HFFc6 (cell line): ENCODE measurements at places on chromosomes 1 and 21. TPM values are rescaled to one million over a fixed set of nuclear protein-coding genes. Genes with fewer than 3 reads are reported as not detected.

S100A5 gene
- 0.68 and 0.94 TPM in 2 replicates for total RNA-seq

DNA sequence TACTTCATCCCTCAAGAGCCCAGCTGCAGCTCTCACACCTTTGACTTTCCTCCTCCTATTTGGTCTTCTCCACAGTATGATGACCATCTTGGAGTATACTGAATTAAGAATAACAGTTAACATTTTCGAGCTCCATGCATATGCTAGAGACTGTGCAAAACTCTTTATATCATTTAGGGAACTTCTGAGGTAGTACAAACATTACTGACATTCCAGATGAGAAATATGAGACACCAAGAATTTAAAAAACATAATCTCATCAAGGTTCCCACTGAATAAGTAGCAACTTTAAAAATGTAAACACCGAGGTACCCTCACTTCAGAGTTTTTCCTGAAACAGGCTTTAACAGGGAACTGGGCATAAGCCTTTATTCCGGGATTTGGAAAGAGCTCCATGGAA is 22.7 kb downstream of the FMO3 start:
- DNase-seq, result no peak

DNA sequence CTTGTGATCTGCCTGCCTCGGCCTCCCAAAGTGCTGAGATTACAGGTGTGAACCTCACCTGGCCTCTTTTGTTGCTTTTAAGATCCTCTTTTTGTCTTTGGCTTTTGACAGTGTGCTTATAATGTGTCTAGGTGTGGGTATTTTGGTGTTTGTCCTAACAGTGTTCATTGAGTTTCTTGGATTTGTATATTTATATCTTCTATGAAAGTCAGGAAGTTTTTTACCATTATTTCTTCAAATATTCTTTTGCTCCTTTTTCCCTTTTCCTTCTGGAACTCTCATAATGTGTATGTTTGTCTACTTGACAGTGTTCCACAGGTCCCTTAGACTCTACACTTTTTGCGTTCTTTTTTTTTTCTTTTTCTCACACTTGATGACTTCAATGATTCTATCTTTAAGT is 59.1 kb downstream of the URB2 start:
- no peak for DNase-seq

DNA sequence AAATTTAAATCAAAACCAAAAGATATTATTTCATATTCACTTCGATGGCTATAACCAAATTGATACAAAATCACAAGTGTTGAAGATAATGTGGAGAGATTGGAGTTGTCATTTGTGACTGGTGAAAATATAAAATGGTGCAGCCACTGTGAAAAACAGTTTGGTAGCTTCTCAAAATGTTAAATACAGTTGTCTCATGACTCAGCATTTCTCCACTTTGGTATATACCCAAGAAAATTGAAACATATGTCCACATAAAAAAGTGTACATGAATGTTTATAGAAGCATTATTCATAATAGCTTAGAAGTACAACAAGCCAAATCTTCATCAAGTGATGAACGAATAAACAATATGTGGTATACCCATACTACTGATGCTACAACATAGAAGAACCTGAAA is 318.5 kb downstream of the BRINP3 start:
- DNase-seq, result no peak

DNA sequence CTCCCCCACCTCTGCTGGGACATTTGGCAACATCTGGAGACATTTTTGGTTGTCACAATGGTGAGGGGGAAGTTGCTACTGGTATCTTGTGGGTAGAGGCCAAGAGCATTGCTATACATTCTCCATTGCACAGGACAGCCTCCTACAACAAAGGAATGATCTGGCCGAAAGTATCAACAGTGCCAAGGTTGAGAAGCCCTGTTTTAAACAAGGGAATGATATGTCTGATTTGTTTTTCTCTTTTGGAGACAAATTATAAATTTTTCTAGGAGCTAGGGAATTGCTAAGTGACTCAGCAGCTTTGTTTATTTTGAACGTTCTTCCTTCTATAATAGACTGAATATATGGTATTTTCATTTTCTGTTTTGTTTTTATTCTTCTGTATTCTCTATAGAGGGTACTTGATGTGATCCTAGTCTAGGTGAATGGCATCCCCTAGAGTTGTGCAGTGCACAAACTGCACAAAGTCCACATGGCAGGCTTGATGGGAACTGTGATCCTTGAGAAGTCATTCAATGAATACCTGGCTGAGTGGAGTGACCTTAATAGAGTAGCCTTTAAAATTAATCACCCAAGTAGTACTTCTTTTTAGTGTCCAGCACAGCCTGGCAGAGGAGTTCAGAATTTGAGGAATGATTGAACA is 288.6 kb upstream of the USP24 start:
- DNase-seq, result peak; percentile 14

- DNase-seq, result no peak
These were observed 372.5 kb upstream of the ST6GALNAC5 start for GRCh38 chr1:76494807-76495206.

- DNase-seq, result no peak
These were observed 512.2 kb upstream of the NR5A2 start for GRCh38 chr1:199515261-199515660.

GRCh38 chr1:236155841-236156503 is 13.6 kb downstream of the GPR137B start:
- no peak for DNase-seq

GRCh38 chr1:231705806-231706760 is 79.5 kb downstream of the DISC1 start:
- DNase-seq, result no peak

- no peak for DNase-seq
These were observed 25.2 kb downstream of the RUNX3 start for GRCh38 chr1:24904731-24905354.

- DNase-seq, result no peak
These were observed 154.3 kb downstream of the GLUL start for GRCh38 chr1:182237329-182237728.

- no peak for DNase-seq
These were observed 2.3 kb downstream of the COL9A2 start for GRCh38 chr1:40314721-40315238.

GRCh38 chr1:30707412-30708360 is 15.7 kb downstream of the MATN1 start:
- DNase-seq, result peak; percentile 51

GRCh38 chr21:38851101-38851500 is 45.4 kb downstream of the ETS2 start:
- DNase-seq, result no peak

DNA sequence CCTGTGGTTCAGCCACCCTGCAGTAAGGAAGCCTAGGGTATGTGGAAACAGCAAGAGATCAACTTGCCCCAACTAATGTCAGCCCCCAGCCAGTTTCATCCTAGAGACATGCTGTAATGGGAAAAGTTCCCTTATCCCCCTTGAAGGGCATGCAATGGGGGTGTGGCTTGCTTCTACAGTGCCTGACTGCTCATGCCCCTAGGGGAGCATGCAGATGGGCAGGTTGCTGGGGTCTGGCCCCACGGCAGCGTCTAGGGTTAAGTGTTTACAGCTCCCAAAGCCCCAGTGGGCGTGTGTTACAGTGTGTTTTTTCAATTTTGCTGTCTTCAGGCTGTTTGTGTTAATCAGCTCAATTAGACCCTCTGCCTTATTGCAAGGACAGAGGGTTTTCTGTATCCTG is 1105.9 kb downstream of the AMY1C start:
- DNase-seq, result no peak

- DNase-seq, result no peak
These were observed 4.5 kb upstream of the PLCH2 start for GRCh38 chr1:2471587-2472001.

GRCh38 chr1:212293579-212293978 is 8.4 kb downstream of the PPP2R5A start:
- no peak for DNase-seq

DNA sequence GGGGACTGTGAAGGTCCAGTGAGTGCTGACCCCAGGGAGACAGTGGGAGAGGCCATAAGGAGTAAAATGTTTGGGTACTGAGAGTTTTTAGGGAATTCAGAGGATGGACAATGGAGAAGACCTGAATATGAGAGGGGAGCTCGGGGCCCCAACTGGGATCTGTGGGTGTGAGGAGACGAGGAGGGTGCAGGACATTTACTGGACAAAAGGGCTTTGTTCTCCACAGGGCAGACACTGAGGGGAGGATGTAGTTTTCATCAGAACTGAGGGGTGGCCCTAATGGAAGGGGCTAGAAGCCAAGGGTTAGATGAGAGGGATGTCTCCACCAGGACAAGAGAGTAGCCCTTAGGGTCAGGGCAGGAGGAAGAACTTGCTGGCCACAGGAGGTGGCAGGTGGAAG is 30.0 kb downstream of the TMCC2 start:
- DNase-seq, result no peak

DNA sequence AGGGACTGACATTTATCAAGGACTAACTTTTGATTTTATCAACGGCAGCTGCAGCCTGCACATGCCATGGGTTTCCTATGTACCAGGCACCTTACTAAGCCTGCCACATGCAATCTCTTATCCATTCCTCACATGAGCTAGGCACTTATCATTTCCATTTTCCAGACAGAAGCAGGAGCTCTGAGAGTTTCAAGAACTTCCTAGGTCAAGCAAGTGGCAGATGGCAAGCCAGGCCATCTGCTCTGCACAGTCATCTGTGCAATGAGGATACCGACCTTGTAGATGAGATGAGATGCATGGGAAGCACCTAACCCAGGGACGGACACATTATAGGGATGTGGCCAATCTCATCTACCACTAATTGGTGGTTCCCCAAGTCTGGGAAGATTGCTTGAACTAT is 339.4 kb upstream of the USP24 start:
- no peak for DNase-seq

DNA sequence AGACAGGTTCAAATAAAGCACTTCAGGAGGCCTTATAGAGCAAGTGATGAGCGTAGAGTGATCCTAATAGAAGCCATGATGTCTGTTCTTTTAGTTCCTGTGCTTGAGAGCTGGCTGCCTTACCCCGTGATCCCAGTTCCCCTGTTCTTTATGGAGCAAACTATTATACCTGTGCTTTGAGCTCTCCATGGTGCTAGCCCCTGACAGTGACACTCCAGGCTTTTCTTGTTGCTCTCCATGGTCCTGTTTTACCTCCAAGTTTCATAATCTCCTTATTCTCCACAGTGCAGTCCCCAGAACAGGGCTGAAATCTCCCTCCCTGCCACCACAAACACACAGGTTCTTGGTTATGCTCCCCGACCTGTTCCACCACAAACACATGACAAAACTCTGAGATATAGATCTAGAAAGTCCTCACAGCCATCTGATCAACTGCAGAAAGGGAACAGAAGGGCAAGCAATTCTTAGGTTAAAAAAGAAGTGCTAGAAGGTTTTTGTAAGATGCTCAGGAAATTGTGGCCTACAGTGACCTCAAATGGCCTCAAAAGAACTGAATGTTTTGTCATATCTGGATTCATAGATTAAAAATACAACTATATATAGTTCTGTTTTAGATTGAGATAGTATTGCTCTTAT is 6.0 kb downstream of the CADM3 start:
- DNase-seq, result peak; percentile 56

DNA sequence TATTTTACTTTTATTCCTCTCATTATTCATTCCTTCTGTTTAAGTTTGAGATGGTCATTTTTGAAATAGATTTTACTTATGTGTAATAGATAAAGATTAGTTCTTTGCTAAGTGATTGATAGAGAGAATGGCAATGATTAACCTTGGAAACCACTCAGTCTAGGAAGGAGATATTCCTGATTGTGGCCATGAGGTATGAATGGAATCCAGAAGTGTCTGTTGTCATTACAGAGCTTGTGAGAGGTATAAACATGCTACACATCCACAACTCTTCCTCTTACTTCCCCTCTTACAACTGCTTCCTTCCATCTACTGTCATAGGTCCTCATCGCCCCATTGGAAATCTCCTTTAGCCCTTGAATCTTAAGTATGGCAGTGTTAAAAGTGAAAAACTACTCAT is 988.8 kb upstream of the B3GALT2 start:
- DNase-seq, result no peak

VWA1 gene
- total RNA-seq, result 0.10 to 0.27 TPM in 2 of 3 replicates, not detected in the other

- no peak for DNase-seq
These were observed 99.6 kb upstream of the COG2 start for GRCh38 chr1:230542681-230543080.

TRPM2 gene
- 0.31 TPM in 1 of 2 replicates, not detected in the other for total RNA-seq

- no peak for DNase-seq
These were observed 102.5 kb upstream of the COA6 start for GRCh38 chr1:234270581-234271242.

XCL2 gene
- total RNA-seq, result not detected in 3 replicates

KCNA3 gene
- not detected in 3 replicates for total RNA-seq

DNA sequence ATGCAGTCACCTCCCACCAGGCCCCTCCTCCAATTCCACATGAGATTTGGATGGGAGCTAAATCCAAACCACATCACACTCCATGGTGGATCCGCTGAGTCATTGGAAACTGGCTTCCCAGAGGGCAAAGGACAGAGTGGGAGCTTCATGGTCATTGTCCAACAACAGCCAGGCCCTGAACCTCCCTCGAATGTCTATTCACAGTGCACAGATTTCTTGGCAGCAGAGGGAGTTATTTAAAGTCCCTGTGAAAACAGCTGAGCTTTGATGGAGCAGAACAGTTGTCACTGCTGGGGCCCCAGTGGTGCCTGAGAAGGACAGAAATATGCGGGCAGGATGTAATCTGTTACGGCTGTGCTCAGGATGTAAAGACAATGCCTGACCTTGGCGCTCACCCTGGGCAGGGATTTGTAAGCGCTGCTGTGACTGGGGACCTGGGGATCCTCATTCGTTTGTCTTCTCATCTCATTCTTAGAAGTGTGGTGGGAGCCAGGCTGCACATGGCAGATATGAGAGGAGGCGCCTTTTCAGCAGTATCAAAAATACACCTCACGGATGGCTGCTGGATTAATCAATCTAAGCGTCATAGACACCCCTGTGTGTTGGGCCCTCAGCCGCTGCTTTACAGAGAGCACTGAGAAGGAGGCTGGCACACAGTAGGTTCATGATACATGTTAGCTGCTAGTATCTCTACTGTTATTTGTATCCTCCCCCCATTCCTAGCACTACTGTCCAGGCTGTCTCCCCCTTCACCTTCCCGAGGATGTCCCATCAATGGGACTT is 439.4 kb downstream of the PTPRU start:
- DNase-seq, result no peak

- no peak for DNase-seq
These were observed 25.6 kb downstream of the CCDC190 start for GRCh38 chr1:162835157-162835899.

GCLM gene
- 39.1 to 42.2 TPM (median 40.1 TPM) in 3 replicates for total RNA-seq
